ENCODE measurements at places on chromosomes 1 and 21. TPM values are rescaled to one million over a fixed set of nuclear protein-coding genes. Genes with fewer than 3 reads are reported as not detected.

- H3K4me3 ChIP-seq: no peak overlapping the region
- DNase-seq: peak; percentile 62
- no peaks in the 10 kb centered on the region for H3K4me1 ChIP-seq
- H3K36me3 ChIP-seq: no peaks in the 10 kb centered on the region
These were observed 24.1 kb downstream of the PIGM start for GRCh38 chr1:160007577-160008200.

Gene SLC6A17
- total RNA-seq: 0.06 TPM

DNA sequence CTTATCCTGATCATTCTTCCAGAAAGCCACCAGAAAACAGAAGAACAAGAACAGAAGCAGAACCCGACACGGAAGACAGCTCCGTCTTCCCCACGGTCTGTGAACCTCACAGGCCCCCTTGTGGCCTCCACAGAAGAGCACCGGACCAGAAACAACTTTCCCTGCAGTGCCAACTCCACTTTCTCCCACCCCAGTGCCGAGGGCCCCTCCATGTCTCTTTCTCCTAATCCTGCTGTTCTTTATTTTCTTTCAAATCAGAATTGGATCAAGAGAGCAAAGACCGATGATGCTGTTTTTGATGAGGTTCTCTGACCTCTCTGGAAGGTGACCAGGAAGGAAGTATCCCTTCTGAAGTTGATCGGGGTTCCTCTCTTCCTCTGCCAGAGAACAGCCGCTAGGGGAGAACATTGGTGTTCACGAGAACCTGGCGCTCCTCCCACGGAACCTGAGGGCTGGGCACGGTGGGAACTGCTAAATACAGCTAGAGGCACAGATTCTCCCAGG lies 58.9 kb upstream of the CTTNBP2NL start:
- peaks cover 13% of the 10 kb centered on the region for H3K27me3 ChIP-seq

DNA sequence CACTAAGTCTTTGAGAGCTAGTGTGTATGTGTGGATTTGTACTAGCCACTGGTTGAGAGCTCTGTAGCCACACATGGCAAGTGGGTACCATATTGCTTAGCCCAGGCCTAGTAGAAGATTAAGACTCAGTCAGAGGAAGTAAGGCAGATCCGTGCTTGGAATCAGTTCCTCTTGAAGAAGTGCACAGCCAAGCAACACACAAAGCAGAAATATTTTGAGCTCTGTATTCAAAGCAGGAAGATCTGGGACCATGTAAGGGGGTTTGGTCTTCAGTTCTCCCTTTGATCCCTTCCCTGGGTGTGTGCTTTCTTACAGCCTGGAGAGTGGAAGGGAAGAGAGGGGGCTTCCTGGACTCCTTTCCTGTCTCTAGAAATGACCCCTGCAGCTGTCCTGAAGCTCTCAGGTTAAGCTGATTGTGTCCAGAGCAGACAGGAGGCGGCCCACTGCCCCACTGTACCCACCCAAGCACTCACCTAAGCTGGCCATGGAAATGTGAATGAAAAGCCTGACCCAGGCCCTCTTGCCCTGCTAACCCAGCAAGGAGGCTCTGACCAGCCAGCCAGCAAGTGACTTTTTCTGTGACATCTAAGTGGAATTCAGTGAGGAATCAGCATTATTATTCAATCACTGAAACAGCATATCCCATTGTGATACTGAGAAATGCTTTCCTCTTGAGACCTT lies 3.6 kb downstream of the ETS2 start:
- DNase-seq: no peak
- H3K36me3 ChIP-seq: peaks cover 13% of the 10 kb centered on the region
- H3K27me3 ChIP-seq: no peaks in the 10 kb centered on the region

DNA sequence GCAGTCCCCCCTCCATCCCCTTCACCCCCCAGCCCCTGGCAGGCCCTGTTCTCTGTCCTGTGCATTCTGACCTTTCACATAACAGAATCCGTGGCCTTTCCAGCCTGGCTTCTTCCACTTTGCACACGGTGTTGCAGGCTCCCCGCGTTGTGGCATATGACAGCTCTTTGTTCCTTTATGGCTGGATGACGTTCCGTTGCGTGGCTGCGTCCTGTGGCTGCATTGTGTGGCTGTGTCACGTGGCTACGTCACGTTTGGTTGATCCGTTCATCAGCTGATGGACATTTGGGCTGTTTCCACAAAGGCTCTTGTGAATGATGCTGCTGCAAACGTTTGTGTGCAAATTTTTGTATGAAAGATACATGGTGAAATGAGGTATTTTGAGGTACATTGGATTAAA lies 53.3 kb downstream of the PDE9A start:
- H3K27ac ChIP-seq: no peak overlapping the region
- no peak for DNase-seq
- no peak overlapping the region for H3K4me3 ChIP-seq
- H3K27me3 ChIP-seq: no peaks in the 10 kb centered on the region

Gene CD48
- total RNA-seq: not detected

DNA sequence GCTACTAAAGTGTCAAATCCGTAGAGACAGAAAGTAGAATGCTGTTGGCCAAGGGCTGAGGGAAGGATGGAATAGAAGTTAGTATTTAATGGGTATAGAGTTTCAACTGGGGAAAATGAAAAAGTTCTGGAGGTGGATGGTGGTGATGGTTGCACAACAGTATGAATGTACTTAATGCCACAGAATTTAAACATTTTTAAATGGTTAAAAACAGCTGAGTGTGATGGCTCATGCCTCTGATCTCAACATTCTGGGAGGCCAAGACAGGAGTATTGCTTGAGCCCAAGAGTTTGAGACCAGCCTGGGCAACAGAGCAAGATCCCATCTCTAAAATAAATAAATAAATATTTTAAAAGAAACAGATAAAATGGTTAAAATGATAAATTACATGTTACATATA lies 44.5 kb downstream of the PIK3R3 start:
- peak; percentile 6 for DNase-seq
- H3K27me3 ChIP-seq: no peaks in the 10 kb centered on the region

- H3K4me3 ChIP-seq: no peak overlapping the region
- H3K27me3 ChIP-seq: no peaks in the 10 kb centered on the region
- no peak overlapping the region for H3K27ac ChIP-seq
- H3K36me3 ChIP-seq: no peaks in the 10 kb centered on the region
- H3K4me1 ChIP-seq: peaks cover 44% of the 10 kb centered on the region
- DNase-seq: no peak
These were observed 152.5 kb downstream of the NOS1AP start for GRCh38 chr1:162222014-162222413.

- H3K27ac ChIP-seq: no peak overlapping the region
- H3K4me1 ChIP-seq: no peaks in the 10 kb centered on the region
- peak; percentile 68 for DNase-seq
- H3K4me3 ChIP-seq: no peak overlapping the region
These were observed 23.8 kb downstream of the SEC16B start for GRCh38 chr1:177945943-177946650.

Gene NOS1AP
- 4.9 TPM for total RNA-seq

Gene EFNA3
- 26.3 TPM for total RNA-seq

DNA sequence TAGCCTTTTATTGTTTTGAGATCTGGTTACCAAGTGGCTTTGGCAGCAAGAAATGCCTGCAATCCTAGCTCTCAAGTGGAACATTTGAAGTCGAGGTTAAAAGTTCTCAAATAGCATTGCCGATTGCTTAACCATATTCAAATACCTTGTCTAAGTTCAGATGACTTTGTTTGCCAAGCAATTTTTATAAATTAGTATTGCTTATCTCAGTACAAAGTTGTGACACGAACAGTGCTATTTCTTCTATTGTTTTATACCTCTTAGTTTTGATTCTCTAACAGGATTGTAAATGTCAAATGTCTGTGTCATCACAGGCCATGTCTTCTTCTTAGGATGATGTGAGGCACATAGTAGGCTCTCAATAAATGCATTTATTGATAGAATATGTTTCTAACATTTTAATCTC lies 633.3 kb downstream of the PTPRC start:
- peak; percentile 91 for DNase-seq
- H3K27me3 ChIP-seq: no peaks in the 10 kb centered on the region
- no peaks in the 10 kb centered on the region for H3K36me3 ChIP-seq
- H3K4me1 ChIP-seq: no peaks in the 10 kb centered on the region
- H3K4me3 ChIP-seq: no peak overlapping the region

- no peak for DNase-seq
- no peak overlapping the region for H3K4me3 ChIP-seq
- peaks cover 22% of the 10 kb centered on the region for H3K36me3 ChIP-seq
These were observed 72.6 kb upstream of the SDC3 start for GRCh38 chr1:30981172-30981571.

DNA sequence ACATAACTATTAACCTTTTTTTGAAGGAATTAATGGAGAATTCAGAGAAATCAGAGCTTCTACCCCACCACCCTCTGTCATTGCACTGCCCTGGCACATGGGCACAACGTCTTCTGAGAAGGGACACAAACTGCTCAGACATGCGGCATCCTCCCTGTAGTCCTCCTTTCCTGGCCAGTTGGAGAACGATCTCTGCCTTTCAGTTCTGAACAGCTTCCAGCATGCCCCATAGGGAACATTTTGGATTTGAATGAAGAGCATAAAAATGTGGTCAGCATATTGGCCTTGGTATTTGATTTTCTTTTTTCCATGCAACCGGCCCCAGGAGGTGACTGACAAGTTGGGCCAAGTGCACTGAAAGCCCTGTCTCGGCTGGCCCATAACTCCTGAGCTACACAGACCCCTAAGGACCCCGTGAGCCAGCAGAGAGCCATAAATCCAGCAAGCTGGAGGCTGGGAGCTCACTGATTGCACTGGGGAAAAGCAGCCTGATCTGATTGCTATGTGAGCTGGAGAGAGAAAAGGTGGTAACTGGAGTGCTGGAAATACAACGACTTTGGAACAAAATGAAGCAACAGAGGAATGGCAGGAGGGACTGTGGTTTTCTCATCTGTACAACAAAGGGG lies 10.9 kb upstream of the BLACAT1 start:
- peaks cover 4% of the 10 kb centered on the region for H3K27me3 ChIP-seq
- H3K27ac ChIP-seq: no peak overlapping the region
- no peaks in the 10 kb centered on the region for H3K4me1 ChIP-seq
- no peaks in the 10 kb centered on the region for H3K36me3 ChIP-seq
- no peak for DNase-seq
- H3K4me3 ChIP-seq: no peak overlapping the region

- H3K36me3 ChIP-seq: no peaks in the 10 kb centered on the region
- no peak overlapping the region for H3K27ac ChIP-seq
- DNase-seq: no peak
These were observed 569 bp downstream of the FALEC start for GRCh38 chr1:150516050-150516591.

Gene FGR
- not detected for total RNA-seq

DNA sequence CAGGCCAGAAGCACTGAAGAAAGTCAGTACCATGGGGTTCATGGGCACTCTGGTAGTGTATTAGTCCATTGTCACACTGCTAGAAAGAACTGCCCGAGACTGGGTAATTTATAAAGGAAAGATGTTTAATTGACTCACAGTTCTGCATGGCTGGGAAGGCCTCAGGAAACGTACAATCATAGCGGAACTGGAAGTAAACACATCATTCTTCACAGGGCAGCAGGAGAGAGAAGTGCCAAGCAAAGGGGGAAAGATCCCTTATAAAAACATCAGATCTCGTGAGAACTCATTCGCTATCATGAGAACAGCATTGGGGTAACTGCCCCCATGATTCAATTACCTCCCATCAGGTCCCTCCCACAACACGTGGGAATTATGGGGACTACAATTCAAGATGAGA lies 20.2 kb upstream of the ROR1 start:
- no peak overlapping the region for H3K4me3 ChIP-seq
- no peak overlapping the region for H3K27ac ChIP-seq
- H3K36me3 ChIP-seq: no peaks in the 10 kb centered on the region
- no peak for DNase-seq

Gene IFNLR1
- 3.5 TPM for total RNA-seq

- no peak overlapping the region for H3K4me3 ChIP-seq
- H3K4me1 ChIP-seq: peaks cover 17% of the 10 kb centered on the region
- H3K27me3 ChIP-seq: no peaks in the 10 kb centered on the region
- no peak for DNase-seq
These were observed 114.9 kb downstream of the SIK1 start for GRCh38 chr21:43312011-43312410.

Gene NID1
- 30.5 TPM for total RNA-seq

- no peaks in the 10 kb centered on the region for H3K27me3 ChIP-seq
- H3K4me1 ChIP-seq: no peaks in the 10 kb centered on the region
- H3K36me3 ChIP-seq: no peaks in the 10 kb centered on the region
- H3K4me3 ChIP-seq: no peak overlapping the region
These were observed 27.6 kb downstream of the IL10RB start for GRCh38 chr21:33293811-33294216.

- no peaks in the 10 kb centered on the region for H3K27me3 ChIP-seq
- H3K36me3 ChIP-seq: no peaks in the 10 kb centered on the region
- H3K27ac ChIP-seq: no peak overlapping the region
- H3K4me3 ChIP-seq: no peak overlapping the region
- DNase-seq: no peak
- no peaks in the 10 kb centered on the region for H3K4me1 ChIP-seq
These were observed 202.6 kb upstream of the COA6 start for GRCh38 chr1:234170622-234171021.

Gene HSPB7
- 744 TPM for total RNA-seq

Gene OR2G6
- total RNA-seq: not detected

DNA sequence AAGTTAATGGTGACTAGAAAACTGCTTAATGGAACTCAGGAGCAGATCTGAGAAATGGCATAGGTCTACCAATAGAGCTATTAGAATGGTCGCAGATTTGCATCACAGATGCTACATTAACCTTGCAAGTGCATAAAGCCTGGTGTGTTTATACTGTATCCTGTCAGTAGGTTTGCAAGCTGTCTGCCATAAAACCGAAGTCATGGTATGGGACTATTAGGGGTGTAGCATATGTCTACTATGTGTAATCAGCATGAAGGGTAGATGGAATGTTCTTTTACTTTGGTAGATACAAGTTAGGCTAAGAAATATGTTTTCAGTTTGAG lies 574.2 kb upstream of the ADGRL2 start:
- H3K4me1 ChIP-seq: peaks cover 22% of the 10 kb centered on the region
- H3K36me3 ChIP-seq: no peaks in the 10 kb centered on the region
- no peak overlapping the region for H3K4me3 ChIP-seq
- DNase-seq: no peak

Data from cardiac muscle cell (in vitro differentiated cells and primary cell).